Activated CD4-positive, alpha-beta T cell treated with anti-CD3 and anti-CD28 coated beads, Interleukin-2, amount 10 ng/mL, durations not matched to agents 7 days and 5 days (primary cell): ENCODE measurements at places on chromosomes 2 and 18.

GRCh38 chr2:86233436-86233835 lies 34.2 kb downstream of the MRPL35 start:
- DNase-seq, result no peak

- DNase-seq, result no peak
Measured at GRCh38 chr2:178315488-178315948, 121.2 kb downstream of the OSBPL6 start.

GRCh38 chr2:240509667-240510512 lies 47.9 kb downstream of the ANKMY1 start:
- no peak for DNase-seq

DNA sequence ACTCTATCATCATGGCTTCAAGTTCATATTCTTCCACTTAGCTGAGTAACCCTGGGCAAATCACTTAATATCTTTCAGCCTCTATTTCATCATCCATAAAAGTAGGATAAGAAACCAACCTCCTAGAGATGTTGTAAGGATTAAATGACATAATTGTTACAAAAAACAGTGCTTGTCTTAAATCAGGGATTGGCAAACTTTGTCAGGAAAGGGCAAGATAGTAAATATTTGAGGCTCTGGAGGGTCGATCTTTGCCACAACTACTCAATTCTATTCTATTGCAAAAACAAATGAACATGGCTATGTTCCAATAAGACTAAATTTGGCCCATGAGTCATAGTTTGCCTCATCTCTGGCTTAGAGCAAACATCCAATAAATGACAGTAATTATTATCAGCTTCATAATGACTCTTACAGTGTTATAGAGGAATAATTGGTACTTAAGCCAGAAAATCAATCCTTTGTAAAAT lies 184.7 kb downstream of the SATB2 start:
- DNase-seq, result no peak

- no peak for DNase-seq
Measured at GRCh38 chr2:145408980-145409379, 889.1 kb upstream of the ZEB2 start.

DNA sequence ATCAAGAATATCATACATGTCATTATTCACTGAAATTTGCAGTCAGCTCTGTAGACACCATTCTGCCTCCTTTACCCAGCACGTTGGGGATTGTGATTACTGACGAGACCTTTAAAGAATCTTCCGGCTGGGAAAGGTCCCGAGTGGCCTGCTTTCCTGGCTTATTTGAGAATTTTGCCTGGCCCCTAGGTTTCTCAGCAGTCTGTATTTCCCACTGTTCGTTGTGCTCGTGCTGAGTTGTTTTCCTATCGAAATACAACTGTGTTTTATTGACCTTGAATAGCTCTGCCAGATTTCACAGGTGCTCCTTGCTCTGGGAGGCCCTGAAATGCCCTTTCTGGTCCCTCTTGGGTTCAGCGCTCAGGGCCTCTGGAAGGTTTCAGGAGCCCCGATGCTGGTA lies 94.9 kb downstream of the AGAP1 start:
- DNase-seq, result no peak
